ENCODE measurements at places on chromosomes 4 and X. TPM values are rescaled to one million over a fixed set of nuclear protein-coding genes. Genes with fewer than 3 reads are reported as not detected.

The NPY2R gene
- total RNA-seq, result 0.27 TPM

The TCP11X2 gene
- 0.27 TPM for total RNA-seq

DNA sequence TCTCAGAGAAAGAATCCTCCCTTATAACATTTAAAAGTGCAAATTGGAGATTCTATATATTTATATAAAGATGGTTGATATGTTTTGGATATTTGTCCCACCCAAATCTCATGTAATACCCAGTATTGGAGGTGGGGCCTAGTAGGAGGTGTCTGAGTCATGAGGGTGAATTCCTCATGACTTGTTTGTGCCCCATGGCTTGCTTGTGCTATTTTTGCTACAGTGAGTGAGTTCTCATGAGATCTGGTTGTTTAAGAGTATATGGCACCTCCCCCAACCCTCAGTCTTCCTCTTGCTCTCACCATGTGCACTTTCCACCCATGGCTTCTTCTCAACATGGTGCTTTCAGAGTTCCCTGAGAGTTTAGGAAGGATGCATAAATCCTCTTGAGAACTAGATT lies 9.5 kb upstream of the ANKRD50 start:
- no peak for DNase-seq

- DNase-seq, result no peak
Observed at GRCh38 chrX:70998411-70999027, 67.6 kb upstream of the SLC7A3 start.
